ENCODE measurements at places on chromosomes 1 and 21.

DNA sequence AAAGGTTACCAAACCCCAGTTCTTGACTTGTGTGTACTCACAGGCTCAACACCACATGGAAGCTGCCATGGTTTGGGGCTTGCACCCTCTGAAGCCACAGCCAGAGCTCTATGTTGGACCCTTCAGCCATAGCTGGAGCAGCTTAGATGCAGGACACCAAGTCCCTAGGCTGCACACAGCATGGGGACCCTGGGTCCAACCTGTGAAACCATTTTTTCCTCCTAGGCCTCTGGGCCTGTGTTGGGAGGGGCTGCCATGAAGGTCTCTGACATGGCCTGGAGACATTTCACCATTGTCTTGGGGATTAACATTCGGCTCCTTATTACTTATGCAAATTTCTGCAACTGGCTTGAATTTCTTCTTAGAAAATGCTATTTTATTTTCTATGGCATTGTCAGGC is 62.1 kb upstream of the PRRX1 start:
- no peak for DNase-seq

GRCh38 chr1:235078480-235079381 is 49.9 kb downstream of the TOMM20 start:
- DNase-seq, result no peak

DNA sequence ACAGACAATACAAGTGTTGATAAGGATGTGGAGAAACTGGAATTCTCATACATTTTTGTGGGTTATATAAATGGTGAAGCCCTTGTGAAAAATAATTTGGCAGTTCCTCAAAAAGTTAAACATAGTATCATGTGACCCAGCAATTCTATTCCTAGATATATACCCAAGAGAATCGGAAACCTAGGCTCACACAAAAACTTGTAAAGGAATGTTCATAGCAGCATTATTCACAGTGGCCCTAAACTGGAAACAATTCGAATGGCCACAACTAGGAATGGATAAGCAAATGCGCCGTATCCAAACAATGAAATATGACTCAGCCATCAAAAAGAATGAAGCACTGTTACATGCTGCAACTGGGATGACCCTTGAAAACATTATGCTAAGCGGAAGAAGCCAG is 3.9 kb upstream of the CD247 start:
- no peak for DNase-seq

DNA sequence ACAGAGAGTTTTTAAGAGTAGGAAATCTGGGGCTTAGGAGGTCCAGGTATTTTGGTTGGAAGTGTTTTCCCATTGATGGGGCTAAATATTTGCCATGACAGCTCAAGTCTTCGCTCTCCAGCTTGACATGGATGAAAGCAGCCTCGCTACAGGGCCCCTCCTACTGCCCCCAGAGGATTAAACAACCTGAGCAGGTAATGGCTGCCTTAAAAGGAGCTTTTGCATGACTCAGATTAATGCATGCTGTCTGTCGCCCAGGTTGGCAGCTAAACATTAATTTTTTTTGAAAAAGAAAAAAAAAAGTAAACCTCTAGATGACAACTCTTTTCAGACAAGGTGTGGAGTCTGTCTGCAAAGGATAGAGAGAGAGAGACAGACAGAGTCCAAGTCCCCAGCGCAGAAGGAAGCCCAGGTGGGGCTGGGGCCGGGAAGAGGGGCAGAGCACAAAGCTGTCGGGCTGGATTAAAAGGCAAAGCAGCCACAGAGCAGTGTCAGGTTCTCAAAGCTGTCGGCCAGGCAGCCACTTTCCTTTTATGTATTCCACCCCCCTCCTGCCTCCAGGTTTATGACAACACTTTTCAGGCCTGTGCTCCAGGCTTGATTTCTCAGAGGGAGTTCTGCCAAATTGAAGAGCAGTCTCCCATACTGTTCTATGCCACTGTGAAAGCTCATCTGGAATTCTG is 127.9 kb downstream of the CLIC6 start:
- DNase-seq, result no peak

DNA sequence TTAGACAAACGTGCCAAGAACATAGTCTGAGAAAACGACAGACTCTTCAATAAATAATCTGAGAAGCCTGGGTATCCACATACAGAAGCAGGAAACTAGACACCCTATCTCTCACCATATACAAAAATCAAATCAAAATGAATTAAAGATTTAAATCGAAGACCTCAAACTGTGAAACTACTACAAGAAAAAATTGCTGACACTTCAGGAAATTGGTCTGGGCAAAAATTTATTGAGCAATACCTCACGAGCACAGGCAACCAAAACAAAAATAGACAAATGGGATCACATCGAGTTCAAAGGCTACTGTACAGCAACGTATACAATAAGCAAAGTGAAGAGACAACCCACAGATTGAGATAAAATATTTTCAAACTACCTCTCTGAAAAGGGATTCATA is 292.8 kb upstream of the RGS18 start:
- DNase-seq, result no peak

DNA sequence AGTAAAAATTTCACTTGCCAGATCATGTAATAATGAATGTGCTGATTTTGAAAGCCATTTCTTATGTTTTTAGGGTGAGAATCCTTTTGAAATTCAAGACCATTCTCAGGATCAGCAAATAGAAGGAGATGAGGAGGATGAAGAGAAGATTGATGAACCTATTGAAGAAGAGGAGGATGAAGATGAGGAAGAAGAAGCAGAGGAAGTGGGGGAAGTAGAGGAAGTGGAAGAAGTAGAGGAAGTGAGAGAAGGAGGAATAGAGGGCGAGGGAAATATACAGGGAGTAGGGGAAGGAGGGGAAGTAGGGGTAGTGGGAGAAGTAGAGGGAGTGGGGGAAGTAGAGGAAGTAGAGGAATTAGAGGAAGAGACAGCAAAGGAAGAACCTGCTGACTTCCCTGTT is 32.4 kb downstream of the ZNF326 start:
- no peak for DNase-seq

DNA sequence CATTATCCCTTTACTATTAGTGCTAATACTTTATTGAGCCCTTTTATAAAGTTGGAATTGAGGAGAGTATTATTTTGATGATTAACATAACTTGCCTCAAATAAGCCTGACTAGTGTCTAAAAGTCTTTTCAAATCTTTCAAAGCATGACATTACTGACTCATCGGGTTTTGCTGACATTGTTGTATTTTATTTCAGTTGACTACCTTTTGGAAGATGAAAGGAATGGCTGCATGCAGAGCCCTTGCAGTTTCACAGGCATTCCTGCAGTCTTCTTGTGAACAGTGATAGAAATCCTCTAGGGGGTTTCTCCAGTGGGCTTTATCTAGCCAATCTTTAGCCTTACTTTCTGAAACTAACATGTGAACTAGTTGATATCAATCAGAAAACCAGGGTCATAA is 43.0 kb upstream of the TMEM61 start:
- no peak for DNase-seq

GRCh38 chr21:36454093-36454531 is 25.8 kb downstream of the CLDN14 start:
- no peak for DNase-seq

DNA sequence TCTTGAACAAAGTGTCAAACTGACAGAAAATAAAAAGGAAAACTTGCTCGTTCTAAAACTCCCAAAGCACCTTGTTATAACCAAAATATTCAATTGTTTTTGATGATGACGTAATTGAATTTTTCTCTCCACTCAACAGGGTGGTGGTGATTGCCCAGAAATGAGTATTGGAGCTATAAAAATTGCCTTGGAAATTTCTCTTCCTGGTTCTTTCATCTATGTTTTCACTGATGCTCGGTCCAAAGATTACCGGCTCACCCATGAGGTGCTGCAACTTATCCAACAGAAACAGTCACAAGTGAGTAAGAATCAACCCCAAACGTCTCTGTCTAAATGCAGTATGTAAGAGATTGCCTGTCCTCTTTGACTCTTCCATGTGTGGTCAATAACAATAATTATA is 130.1 kb downstream of the HMCN1 start:
- no peak for DNase-seq

GRCh38 chr1:245264226-245264625 is 109.4 kb downstream of the KIF26B start:
- DNase-seq, result no peak

- DNase-seq, result no peak
These were observed 61.2 kb upstream of the TNR start for GRCh38 chr1:175804561-175804960.

DNA sequence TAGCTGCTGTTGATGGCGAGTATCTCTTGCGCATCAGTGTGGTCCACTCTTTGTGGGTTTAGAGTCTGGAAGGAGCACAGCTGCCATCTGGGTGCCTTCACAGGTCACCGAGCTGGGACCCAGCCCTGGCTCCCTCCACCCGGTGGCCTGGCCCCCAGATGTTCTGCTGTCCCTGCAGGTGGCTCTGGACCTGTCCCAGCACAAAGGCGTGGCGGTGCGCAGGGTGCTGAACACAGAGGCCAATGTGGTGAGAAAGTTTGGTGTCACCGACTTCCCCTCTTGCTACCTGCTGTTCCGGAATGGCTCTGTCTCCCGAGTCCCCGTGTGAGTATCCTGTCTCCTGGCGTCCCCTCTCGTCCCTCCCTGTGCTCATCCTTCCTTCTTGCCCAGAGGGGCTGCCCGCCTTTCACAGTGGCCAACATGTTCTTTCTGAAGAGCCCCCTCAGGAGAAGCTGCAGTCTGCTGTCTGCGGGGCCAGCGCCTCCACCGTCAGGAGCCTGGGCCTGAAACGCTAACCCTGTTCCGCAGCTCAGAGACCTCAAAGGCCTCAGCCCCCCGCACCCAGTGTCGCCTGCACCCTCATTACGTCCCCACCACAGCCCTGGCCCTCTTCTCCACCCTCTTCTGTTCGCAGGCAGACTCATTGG is 27.4 kb downstream of the QSOX1 start:
- no peak for DNase-seq

- DNase-seq, result peak; percentile 36
These were observed 72.5 kb downstream of the ANGPTL1 start for GRCh38 chr1:178798232-178798861.

All from hematopoietic multipotent progenitor cell treated with erythropoietin and hydrocortisone succinate and interleukin-3 and kit ligand, for 4 days (in vitro differentiated cells).